ENCODE measurements at places on chromosomes 6 and 20.

DNA sequence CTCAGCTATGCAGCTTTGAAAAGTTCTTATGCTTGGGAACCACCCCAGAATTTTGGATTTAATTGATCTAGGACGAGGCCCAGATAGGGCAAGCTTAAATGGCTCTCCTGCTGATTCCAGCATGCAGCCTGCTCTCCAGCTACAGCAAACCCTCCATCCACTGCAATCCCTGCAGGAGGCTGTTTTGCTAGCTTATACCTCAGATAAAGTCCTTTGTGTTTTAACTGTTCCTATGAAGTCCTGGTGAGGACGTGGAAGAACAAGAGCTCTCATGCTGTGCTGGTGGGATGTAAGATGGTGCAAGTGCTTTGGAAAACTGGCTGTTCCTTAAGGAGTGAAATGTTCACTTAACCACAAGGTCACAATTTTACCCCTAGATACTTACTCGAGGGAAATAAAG lies 25.5 kb upstream of the NXT1 start:
- no peak for DNase-seq

- DNase-seq = no peak
Observed at GRCh38 chr6:145816392-145816791, 1.8 kb upstream of the FBXO30 start.

- no peak for DNase-seq
Observed at GRCh38 chr6:13402711-13403110, 74.4 kb upstream of the TBC1D7 start.

DNA sequence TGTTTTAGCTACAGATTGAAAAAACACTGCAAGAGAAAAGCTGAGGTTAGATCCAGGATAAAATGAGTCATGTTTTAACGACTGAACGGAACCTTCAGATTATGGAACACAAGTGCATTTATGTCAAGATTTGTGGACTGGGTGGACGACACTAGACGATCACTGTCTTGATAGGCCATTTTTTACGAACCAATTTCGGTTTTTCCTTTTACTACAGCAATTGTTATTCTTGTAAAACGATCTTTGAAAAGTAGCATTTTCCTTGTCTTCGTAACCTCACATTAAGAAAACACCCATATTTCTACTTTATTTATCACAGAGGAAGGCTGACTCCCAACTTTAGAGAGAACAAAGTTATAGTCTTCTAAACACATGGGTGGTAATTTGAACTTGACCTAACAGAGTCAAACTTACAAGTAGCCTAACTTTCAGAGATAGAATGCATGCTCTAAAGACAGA lies 294.2 kb upstream of the TCF21 start:
- no peak for DNase-seq

DNA sequence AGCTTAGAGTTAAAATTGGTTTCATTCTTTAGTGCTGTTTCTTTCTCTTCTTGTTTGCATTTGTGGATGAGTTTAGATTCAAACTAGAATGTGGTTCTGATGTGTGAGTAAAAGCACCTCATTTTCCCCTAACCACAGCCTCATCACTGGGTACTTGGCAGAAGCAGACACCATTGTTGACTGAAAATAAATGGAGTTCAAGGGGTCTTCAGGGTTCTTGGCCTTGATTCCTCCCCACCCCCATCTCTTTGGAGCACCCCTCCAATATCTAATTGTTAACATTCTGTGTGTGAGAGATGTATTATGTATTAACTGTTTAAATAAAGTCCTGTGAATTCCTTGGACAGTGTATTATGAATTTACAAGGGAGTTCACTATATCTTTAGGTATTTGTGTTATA lies 59.6 kb downstream of the JARID2 start:
- no peak for DNase-seq

- no peak for DNase-seq
Observed at GRCh38 chr20:17993546-17993945, 24.7 kb downstream of the MGME1 start.

GRCh38 chr6:84777888-84778287 lies 13.5 kb upstream of the TBX18 start:
- DNase-seq = no peak

DNA sequence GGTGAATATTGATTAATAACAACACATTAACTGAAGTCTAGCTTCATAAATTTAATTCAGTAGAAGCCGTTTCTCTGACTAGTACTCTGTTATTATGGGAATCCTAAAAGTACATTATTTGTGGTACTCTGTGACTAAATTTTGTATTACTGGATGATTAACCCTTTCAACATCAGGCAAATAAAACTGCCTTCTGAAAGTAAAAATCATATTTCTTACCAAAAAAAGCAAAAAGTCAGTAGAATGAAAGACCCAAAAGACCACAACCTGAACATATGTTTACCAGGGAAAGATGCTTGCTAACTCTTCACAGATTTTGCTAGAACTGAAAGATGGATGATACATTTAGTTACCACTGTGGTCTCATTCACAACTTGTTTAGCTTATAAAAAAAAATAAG lies 73.2 kb downstream of the AHI1 start:
- DNase-seq = no peak

GRCh38 chr6:11386323-11386722 lies 151.2 kb upstream of the TMEM170B start:
- no peak for DNase-seq

DNA sequence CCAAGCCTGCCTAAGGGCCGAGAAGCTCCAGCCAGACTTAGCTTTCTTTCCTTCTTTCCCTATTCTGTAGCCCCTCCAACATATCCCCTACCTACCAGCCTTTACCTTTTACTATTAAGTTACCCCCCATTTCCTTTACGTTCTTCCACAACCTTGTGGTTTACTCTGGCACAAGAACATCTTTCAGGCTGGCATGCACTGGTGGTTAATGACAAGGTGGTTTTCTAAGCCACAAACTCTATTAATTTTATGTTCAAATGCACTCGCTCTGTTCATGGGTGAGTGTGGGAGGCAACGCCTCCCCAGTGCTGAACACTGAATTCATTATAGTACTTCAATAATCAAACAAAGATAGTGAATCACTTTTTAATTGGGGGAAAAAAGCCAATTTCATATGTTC lies 64.4 kb downstream of the TRERF1 start:
- no peak for DNase-seq

- DNase-seq = no peak
Observed at GRCh38 chr20:34037767-34038166, 44.1 kb downstream of the RALY start.

- no peak for DNase-seq
Observed at GRCh38 chr20:18360635-18361034, 72.3 kb downstream of the ZNF133 start.

- no peak for DNase-seq
Observed at GRCh38 chr6:103895136-103895535, 964.6 kb downstream of the HACE1 start.

GRCh38 chr6:44489910-44490604 lies 102.6 kb downstream of the CDC5L start:
- DNase-seq = no peak

DNA sequence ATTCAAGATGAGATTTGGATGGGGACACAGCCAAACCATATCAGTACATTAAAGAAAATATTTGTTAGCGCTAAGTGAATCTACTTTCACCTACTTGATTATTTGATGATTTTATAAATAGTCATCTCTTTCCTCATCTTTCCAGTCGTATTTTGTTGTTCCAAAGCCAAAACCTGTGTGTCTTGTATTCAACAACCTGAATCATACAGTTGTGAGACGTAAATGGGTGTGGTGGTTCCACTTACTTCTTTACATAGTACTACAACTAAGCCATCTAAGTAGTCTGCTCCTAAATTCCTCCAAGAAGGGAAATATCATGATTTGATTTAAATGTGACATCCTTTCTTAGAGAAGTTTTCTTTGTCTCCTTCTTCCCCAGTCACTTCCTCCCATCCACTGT lies 132.8 kb downstream of the ESR1 start:
- no peak for DNase-seq

DNA sequence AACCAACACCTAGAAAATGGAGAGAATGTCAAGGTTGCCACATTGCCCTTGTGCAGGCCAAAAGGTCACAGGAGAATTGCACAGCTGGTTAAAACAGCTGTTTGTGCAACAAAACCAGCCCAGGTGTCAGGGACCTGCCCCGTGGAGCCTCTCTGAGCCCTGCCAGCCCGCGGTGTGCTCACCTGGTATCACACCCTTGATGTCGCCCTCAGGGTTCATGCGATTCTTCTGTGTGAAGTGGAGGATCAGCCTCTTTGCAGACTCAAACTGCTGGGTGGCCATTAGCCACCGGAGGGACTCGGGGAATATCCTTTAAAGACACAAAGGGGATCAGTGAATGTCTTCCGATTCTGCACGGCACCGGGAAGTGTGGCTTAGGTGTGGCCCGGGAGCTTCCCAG lies 39.2 kb downstream of the PSMG4 start:
- DNase-seq = no peak

GRCh38 chr20:24598996-24599395 lies 129.6 kb downstream of the SYNDIG1 start:
- DNase-seq = no peak

DNA sequence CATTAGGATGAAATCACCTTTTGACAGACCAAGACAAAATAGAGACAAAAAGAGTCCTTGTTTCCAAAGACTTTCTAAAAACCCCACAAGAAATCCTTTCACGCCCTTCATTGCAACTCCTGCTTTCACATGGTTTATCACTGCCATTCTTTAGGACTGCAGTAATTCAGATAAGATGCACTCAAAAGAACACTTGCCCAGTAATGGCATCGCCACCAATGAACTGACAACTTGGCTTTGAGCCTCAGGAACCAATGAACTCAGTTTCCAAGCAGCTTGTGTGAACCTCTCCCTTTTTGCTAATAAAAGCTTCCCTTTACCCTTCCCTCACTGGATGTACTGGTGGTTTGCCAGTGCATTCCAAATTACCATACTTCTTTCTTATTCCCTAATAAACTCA lies 21.8 kb downstream of the OSTM1 start:
- no peak for DNase-seq

DNA sequence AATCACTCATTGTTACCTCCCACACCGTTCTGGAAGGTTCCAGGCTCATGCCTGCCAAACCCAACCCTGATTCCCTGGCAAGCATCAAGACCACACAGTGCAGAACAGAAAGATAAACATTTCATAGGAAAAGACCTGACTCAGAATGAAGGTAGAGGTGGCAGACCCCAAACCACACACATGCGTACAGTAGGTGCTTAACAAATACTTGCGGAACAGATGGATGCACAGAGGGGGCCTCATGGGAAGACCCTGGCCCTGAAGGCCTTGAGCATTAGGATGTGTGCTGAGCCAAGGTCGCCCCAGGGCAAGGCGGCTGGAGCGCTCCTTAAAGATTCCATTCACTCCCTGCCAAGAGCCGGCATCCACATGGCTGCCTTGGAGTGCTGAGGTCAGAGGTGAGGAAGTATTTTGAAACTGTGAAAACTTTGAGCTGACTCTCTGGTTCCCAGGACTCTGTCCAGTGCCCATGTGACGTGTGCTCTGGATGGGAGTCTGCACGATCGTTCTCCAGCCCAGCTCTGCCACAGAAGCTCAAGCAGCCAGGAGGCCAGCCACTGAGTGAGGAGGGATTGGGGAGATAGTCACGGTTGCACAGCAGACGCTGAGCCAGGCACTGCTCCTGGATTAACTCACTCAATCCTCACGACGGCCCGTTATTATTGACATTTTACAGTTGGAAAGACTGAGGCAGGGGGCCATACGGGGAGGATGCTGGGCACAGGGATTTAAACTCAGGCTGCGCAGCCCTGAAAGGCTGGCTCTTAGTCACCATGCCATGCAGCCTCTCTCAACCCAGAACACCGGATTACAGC lies 65.5 kb upstream of the AFDN start:
- no peak for DNase-seq

DNA sequence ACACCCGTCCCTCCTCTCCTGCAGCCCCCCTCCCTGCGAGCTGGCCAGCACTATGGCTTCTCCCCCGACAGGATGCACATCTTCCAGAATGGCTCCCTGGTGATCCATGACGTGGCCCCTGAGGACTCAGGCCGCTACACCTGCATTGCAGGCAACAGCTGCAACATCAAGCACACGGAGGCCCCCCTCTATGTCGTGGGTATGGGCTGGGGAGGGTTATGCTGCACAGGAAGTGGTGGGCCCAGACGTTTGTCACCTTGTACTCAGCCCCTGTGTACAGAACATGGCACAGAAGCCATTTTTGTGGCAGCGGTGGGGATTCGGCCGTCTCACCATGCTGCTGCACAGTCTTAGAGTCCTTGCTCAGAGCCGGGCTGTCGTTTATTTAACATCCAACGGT lies 29.0 kb upstream of the SRF start:
- no peak for DNase-seq

DNA sequence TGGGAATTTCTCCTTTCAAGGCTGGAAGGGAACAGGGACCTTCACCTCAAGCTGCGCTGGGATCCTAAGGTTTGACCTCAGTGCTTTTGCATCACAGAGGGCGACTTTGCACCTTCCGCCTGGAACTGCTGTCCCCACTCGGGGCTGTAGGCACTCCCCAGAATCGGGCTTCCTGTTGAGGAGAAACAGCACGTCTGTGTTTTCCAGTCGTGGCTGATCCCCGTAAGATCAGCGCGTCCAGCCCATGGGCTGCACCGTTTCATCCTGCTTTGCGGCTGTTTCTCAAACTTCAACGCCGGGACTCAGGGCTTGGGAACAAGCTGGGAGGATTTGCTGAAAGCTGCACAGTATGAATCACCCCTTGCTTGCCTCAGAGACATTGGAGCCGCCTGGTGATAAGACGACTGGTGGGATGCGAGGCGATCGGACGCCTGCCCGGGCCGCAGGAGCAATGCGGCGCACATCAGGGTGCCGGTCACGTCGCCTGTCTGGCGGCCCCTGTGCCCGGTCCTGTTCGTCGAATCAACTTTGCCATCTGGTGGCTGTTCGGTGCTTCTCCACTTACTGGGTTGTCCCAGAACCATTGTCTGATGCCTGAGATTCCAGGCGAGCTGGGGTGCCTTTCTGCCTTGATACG lies 53.6 kb upstream of the FRMD1 start:
- peak; percentile 81 for DNase-seq

DNA sequence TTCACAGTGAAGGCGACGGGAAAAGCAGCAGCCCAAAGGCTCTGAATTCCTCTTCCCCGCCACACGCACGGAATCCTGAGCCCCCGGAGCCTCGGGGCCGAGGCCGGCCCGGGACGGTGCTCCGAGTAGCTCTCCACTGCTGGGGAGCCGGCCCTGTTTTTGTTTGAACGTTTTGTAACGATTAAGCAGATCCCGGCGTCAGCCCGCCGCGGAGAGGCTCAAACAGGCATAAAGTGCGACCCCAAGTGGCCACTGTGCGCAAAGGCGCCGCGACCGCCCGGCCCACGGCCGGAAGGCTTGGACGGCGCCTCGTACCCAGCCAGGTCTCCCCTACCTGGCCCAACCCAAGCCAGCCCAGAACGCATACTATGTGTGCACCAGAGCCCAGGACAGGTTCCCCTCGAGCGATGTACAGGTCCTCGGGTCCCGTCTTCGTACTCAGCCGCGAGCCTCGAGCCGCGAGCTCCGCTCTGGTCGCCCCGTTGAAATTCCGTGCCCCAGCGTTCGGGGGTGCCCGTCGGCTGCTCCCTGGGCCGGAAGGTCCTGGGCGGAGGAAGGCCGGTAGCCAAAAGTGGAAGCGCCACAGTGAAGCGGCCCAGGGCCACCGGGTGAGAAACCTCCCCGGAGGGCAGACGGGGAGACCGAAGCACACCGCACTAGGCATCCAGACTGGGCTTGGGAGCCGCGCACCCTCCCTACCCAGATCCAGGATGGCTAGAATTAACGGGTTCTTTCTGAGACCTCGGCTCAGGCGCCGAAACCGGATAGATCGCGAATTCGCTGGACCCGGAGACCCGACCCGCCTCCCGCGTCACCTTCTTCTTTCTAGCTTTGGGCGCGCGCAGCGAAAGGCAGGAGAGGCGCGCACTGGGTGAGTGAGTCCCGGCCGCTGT lies 1.2 kb upstream of the MAFB start:
- peak; percentile 92 for DNase-seq

All from NCI-H526 (cell line).